ENCODE measurements at places on chromosomes 7 and 10.

GRCh38 chr10:110010486-110011378, 2.9 kb downstream of the ADD3 start:
- DNase-seq: no peak

DNA sequence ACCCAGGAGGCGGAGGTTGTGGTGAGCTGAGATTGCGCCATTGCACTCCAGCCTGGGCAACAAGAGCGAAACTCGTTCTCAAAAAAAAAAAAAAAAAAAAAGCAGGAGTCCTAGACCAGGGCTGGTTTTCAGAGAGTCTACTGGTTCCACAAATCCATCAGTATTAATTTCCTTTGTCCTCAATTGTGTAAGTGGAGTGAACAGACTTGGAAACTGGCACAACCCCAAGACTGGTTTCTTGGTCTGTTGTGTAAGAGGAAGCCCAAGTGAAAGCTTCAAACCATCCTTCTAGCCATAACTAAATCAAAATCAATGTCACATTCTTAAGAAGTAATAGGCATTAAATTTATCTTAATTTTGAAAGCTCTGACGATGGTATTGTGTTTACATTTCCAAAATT, 213.6 kb downstream of the DGKI start:
- DNase-seq: no peak

DNA sequence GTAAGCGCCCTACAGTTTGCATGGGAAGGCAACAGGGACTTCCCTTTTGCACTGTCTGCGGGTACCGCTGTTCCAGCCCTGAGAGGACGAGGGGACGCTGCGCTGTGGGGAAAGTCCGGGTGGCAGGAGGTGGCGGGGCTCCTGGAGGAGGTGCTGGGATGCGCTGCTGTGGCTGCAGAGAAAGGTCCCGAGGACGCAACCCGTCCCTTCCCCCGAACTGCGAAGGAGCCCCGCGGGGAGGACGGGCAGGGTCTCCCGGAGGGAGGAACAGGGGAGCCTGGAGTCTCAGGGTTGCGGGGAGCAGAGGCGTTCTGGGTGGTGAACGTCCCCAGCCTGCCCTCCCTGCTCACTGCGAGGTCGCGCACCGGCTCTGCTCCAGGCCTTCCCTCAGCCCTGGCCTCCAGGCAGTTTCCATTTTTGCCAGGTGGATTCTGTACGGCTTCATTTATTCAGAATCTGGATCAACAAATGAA, 91.6 kb downstream of the CXCL12 start:
- no peak for DNase-seq

DNA sequence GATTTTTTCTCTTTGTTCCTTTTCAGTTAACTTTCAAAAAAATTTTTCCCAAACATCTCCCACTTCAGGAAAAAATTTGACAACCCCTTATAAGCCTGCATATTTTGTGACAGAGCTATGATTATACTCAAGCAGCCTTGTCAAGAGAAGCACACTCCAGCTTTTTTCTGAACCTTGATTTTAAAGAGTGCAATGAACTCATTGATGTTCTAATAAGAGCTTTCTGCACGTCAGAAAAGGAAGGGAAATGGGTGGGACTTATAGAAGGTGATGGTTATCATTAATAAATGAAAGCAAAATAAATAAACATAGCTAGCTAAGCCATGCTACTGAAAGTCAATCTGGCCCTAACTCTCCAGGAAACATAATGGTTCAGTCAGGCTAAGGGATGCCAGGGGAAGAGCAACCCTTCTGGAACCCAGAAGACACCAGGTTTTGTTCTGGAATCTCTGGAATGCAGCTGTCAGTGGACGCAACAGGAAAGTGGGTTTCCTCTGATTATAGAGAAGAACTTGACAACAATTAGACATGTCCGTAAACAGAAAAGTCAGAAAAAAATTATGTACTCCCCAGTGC, 76.1 kb downstream of the NHLRC2 start:
- DNase-seq: no peak

DNA sequence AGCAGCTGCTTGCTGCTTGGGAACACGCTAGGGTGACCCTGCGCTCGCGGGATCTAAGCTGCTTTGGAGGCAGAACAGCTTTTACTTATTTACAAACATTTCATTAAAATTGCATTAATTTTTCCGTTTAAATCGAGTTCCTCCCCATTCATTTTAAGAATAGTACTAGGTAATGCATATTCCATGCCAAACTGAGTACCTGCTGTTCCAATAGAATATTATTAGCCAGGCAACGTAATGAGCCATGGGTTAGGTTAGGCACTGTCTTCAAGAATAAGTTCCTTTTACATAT, 860 bp downstream of the EXOC6 start:
- DNase-seq: no peak

DNA sequence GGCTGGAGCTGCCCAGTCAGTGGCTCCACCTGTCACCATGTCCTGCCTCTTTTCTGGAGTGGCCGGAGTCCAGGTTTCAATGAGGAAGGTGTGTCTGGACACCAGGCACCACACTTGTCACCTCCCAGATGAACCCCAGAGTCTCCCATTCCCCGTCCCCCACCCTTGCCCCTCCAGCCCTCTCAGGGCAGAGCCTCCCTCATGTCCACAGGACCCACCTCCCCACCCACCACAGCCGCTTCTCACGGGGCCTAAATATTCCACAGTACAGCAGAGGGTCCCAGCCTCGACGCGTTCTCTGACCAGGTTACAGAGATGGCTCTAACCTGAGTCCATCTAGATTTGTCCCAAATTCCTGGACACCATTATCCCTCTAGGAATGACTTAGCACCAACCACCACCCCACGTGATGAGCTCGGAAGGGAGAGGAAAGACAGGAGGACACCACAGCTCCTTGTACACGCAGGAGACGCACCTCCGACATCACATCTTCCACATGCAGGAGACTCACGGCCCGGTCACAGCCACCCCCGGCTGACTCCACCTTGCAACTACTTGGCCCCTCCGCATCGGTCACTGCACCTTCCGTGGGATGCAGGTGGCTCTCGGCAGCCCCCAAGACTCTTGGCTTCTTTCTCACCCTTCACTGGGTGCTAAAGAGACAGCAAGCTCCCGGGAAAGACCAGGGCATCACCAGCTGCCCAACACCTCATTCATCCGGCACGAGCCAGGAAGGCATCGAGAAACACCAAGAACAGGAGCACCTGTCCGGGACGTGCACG, 560.2 kb downstream of the DNAJB6 start:
- DNase-seq: no peak

DNA sequence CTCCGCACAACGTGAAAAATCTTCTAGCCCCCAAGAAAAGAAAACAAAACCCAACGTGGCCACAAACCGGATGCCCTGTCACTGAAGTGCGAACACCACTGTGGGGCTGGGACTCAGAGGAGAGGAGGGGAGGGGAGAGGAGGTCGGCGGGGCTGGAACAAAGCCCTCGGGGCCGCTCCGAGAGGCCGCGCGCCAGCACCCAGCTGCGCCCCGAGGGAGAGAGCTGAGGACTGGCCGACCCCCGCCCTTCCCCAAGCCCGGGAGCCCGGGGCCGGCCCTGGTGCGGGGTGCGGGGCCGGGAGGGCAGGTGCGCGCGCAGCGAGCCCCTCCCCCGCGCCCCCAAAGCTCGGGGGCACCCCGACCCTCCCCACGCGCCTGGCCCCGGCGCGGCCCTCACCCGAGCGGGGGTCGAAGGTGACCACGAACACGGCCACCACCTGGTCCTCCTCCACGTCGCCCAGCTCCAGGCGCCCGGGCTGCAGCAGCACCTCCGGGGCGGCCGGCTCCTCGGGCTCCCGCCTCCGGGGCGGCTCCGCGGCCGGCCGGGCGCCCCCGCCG, 398 bp downstream of the DENND11 start:
- DNase-seq: peak; percentile 48

DNA sequence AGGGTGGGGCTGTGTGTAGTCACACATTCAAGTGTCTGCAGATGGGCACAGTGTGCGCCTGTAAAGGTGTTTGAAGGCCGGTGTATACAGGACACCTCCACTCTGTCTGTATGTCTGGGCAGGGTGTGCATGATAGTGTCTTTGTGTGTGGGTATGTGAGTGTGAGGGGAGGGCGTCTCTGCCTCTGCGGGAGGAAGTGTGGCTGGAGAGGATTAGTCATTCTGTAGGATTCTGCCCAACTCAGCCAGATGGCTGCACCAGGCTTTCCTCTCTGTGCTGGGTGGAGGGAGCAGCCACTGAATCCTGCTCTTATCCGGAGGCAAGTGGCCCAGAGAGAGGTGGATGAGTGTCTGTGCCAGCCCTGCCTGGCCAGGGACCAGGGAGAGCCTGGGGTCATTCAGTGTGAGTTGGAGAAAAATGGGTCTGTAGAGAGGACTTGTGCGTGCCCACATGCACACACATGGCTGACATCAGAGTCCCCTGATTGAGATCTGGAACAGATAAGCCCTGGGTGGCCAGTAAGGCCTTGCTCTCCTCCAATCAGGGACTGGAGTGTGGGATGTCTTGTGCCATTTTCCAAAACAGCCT, 1.7 kb downstream of the SFXN3 start:
- peak; percentile 43 for DNase-seq

DNA sequence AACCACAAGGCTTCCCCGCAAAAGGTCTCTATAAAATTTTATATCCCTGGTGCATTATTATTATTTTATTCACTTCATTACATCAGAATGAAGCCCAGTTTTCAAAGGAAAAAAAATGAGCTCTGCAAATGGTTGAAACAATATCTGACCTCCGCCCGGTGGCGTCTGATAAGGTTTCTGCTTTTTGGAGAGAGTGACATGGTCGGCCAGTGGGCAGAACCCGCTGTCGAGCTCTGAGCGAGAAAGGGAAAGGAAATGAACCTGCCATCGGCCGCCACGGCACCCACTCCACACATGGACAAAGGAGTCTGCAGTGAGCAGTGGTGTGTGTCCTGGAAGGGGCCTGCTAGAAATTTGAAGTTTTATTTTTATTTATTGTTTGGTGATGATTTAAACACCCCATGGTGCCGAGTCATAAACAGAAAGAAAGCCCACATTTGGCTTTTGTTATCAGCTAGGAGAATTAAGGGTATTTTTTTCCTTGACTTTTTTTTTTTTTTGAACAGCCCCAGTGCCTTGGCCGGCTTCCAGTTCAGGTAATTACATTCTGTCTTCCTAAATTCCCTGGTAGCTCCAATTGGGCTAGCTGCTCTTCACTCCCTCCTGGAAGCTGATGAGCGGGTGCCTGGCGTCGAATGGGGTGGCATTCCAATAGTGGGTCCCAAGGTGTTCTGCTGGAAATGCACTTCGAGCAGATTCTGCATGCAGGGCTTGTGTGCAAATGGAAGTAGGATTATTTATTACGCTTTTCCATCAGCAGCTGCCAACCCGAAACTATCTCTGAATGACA, 149.4 kb upstream of the MKI67 start:
- no peak for DNase-seq

Data from stimulated activated CD8-positive, alpha-beta memory T cell treated with anti-CD3 and anti-CD28 coated beads, Interleukin-7, amount 100 ng/mL, for 1 hour (primary cell).